ENCODE measurements at places on chromosomes 4 and X.

- DNase-seq = no peak
These were observed 39.6 kb upstream of the SLC7A3 start for GRCh38 chrX:70970482-70970995.

GRCh38 chrX:23945206-23945605 lies 37.4 kb downstream of the CXorf58 start:
- DNase-seq = no peak

DNA sequence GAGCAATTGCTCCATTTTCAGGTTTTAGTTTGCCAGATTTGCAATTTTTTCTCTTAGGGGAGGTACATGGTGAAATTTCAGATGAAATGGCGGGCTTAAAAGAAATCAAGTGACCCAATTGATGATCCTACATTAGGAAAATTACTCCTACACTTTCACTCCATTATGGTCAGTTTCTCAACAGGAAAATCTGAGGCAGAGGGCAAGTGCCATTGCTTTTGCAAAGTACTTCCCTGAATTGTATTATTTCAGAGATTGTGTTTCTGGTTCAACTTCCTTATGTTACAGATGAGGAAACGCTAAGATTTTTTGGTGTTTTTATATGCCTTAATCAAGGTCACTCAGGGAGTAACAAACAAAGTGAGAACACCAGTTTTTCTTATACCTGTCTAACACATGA lies 302.2 kb downstream of the ARAP2 start:
- DNase-seq = no peak

GRCh38 chrX:72430405-72430968 lies 124.8 kb upstream of the CITED1 start:
- no peak for DNase-seq

- DNase-seq = no peak
These were observed 4.3 kb upstream of the FGG start for GRCh38 chr4:154616731-154617130.
